Stimulated activated CD8-positive, alpha-beta memory T cell treated with anti-CD3 and anti-CD28 coated beads, Interleukin-7, amount 100 ng/mL, for 48 hours (primary cell): ENCODE measurements at places on chromosomes 1 and 21.

DNA sequence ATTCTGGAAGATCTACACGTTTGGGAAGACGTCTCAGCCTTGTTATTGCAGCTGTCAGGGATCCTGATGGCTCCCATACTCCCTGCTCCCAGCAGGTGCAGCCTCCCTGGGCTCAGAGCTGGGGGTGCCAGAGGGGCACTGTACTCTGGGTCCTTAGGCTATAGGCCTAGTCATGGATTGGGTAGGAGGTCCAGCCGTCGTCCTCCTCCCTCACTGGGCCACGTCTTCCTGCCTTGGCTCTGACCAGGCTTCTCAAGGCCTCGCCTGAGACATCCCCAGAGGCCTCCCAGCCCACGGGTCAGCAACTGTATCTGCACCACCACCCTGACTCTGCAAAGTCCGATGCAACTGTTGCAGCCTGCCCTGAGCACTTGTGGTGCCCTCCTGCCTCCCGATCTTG, 18.2 kb downstream of the MYOM3 start:
- no peak for DNase-seq

- DNase-seq = no peak
Observed at GRCh38 chr1:29767088-29767685, 530.9 kb downstream of the PTPRU start.

GRCh38 chr1:164602480-164603093, 43.6 kb downstream of the PBX1 start:
- DNase-seq = no peak

DNA sequence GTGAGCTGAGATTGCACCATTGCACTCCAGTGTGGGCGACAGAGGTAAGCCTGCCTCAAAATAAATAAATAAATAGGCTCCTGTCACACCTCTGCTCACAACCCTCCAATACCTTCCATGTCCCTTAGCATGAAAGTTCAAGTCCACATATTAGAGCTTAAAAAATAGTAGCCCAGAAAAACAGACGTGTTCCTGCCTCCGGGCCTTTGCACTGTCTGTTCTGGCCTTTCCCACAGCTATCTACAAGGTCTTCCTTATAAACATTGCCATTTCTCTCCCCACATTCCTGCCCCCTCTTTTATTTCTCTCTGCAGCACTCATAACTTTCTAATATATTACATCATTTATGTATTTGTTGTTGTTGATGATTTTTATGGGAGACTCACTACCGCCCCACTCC, 85.6 kb upstream of the CASZ1 start:
- DNase-seq = no peak

GRCh38 chr1:99657213-99658030, 11.5 kb downstream of the PALMD start:
- DNase-seq = no peak

DNA sequence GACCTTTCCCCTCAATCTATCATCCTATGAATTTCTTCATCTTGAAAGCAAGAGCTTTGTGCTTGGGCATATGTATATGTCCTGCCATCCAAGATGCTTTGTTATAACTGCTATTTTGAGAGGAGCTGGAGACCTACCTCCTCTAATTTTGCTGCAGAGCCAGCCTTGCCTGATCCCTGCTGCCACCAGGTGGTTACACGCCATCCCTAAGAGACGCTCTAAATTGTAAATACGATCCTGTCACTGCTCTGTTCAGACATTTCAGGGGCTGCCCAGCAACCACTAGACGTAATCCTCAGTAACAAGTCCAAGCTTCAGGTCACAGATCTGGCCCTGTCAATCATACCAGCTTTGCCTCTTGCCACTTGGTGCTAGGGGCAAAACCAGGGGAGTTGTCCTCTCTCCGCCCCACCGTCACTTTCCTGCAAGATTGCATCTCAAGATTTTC, 32.9 kb downstream of the GPA33 start:
- no peak for DNase-seq

GRCh38 chr1:78360584-78360983, 130.2 kb upstream of the PTGFR start:
- DNase-seq = no peak
